Naive B cell (primary cell): ENCODE measurements at places on chromosomes 16 and 17. TPM values are rescaled to one million over a fixed set of nuclear protein-coding genes. Genes with fewer than 3 reads are reported as not detected.
A peak's percentile ranks its signal among the peaks of the same experiment; 100 is the strongest.

DNA sequence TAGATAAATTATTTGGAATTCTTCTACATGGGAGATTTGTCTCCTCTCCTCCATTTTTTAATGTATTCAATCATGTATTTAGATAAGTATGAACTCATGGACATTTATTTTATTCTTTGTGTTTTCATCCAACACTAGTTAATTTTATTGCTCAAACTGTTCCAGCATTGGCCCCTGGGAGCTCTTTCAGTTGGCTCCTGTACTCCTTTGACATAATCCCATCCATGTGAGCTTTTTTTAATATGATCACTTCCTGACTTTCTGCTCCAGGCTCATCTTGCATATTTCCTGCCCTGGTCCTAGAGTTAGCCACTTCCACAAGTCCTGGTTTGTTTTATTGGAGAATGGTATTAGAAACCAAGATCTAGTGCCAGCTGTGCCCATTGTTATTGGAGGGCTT is 419.0 kb upstream of the CDH11 start:
- no peak for DNase-seq

- DNase-seq, result peak; percentile 11
Observed at GRCh38 chr16:19294156-19294649, 8.7 kb downstream of the CLEC19A start.

DNA sequence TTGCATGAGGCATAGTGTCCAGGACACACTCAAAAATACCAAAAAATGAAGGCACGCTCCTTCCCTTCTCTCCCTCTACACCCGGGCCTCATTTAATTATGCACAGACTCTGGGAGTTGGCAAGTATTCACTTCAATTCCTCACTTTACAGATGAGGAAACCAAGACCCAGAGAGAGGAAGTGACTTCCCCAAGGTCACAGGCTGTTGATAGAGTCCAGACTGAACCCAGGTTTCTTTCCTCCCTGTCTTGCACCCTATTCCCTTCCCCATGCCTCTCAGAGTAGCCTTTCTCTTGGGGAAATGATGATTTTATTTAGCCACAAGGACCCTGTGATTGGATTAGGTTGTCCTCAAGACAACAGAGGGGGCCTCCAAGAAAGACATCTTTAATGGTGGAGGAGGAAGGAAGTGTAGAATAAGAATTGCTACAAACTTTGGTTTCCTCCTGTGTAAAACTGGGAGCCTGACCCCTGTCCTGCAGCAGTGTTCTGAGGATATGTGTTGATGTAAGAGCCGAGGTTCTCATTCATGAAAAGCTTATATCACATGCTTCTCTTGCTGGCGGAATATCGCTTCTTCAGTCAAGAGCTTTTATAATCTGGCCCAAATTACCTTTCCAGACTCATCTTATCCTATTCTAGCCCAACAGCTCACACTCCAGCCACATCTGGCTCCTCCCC is 48.8 kb upstream of the SIAH1 start:
- no peak for DNase-seq

Gene BTBD17
- polyA plus RNA-seq, result not detected

- DNase-seq, result no peak
Observed at GRCh38 chr17:77857613-77858012, 100.9 kb upstream of the TNRC6C start.
